ENCODE measurements at places on chromosomes 6 and 20.

DNA sequence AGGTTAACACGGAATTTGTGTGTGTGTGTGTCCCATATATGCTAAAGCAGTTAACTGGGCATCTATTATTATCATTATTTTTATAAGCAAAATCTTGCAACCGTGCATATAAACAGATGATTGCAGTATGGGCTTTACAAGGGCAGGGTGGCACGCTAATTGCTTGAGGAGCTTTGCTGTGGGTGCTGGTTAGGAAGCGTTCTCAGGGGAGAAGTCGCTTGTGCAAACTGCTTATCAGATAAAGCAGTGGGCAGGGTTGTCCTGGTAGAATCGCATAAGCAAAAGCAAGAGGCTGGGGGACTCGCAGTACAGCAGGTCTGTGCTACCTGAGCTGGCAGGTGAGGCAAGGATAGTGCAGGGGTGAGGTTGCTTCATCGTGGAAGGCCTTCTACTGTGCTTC lies 9.7 kb upstream of the CCN6 start:
- no peaks in the 10 kb centered on the region for H3K27me3 ChIP-seq
- no peak for DNase-seq
- H3K27ac ChIP-seq: no peak overlapping the region

DNA sequence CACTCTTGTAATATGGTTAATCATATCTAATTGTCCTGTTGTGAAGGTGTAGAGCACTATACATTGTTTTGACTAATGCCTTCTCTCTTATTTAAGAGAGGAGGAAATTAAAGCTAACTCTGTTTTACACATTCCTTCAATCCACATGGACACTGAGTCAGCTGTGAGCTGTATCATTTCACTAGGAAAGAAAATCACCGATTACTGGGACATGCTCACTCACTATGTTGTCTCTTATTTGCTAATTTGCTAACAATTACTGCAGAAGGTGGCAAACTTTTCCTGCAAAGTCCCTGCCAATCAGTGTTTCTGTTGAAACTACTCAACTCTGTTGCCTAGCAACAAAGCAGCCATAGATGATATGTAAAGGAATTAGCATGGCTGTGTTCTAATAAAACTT lies 98.2 kb downstream of the BCAS1 start:
- no peaks in the 10 kb centered on the region for H3K4me1 ChIP-seq
- no peaks in the 10 kb centered on the region for H3K36me3 ChIP-seq
- no peaks in the 10 kb centered on the region for H3K27me3 ChIP-seq
- no peak overlapping the region for H3K27ac ChIP-seq

DNA sequence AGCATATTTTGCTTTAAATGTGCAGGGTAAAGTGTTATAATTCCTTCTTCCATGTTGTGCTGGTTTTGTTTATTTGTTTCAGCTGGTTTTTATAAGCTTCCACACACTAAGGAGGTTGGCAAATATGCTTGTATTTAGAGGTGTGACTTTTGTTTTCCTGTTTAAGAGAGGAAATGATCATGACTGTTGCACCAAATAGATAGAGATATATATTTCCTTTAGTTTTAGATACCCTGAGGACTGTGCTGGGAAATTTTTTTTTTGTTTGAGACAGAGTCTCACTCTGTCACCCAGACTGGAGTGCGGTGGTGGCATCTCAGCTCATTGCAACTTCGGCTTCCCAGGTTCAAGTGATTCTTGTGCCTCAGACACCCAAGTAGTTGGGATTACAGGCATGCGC lies 5.8 kb downstream of the TBPL1 start:
- peak overlapping the region; percentile 75 for H3K27ac ChIP-seq
- H3K27me3 ChIP-seq: no peaks in the 10 kb centered on the region
- no peak for DNase-seq
- H3K36me3 ChIP-seq: no peaks in the 10 kb centered on the region
- peaks cover 48% of the 10 kb centered on the region for H3K4me1 ChIP-seq

DNA sequence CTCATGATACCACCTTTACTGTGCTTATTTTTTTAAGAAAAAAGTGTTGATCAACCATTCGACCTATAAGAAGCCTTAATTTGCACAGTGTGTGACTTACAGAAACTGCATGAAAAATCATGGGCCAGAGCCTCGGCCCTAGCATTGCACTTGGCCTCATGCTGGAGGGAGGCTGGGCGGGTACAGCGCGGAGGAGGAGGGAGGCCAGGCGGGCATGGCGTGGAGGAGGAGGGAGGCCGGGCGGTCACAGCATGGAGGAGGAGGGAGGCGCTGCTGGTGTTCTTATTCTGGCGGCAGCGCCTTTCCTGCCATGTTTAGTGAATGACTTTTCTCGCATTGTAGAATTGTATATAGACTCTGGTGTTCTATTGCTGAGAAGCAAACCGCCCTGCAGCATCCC lies 15.6 kb upstream of the SLC22A1 start:
- peaks cover 25% of the 10 kb centered on the region for H3K36me3 ChIP-seq
- DNase-seq: no peak
- no peaks in the 10 kb centered on the region for H3K4me1 ChIP-seq
- H3K27me3 ChIP-seq: no peaks in the 10 kb centered on the region
- H3K4me3 ChIP-seq: no peak overlapping the region

GRCh38 chr6:14337152-14337551 lies 219.6 kb downstream of the CD83 start:
- H3K27me3 ChIP-seq: no peaks in the 10 kb centered on the region
- no peaks in the 10 kb centered on the region for H3K4me1 ChIP-seq
- H3K36me3 ChIP-seq: no peaks in the 10 kb centered on the region
- no peak overlapping the region for H3K4me3 ChIP-seq
- DNase-seq: no peak

GRCh38 chr6:83470001-83470400 lies 39.1 kb upstream of the ME1 start:
- H3K4me1 ChIP-seq: no peaks in the 10 kb centered on the region
- H3K27me3 ChIP-seq: no peaks in the 10 kb centered on the region
- H3K27ac ChIP-seq: no peak overlapping the region
- no peaks in the 10 kb centered on the region for H3K36me3 ChIP-seq

DNA sequence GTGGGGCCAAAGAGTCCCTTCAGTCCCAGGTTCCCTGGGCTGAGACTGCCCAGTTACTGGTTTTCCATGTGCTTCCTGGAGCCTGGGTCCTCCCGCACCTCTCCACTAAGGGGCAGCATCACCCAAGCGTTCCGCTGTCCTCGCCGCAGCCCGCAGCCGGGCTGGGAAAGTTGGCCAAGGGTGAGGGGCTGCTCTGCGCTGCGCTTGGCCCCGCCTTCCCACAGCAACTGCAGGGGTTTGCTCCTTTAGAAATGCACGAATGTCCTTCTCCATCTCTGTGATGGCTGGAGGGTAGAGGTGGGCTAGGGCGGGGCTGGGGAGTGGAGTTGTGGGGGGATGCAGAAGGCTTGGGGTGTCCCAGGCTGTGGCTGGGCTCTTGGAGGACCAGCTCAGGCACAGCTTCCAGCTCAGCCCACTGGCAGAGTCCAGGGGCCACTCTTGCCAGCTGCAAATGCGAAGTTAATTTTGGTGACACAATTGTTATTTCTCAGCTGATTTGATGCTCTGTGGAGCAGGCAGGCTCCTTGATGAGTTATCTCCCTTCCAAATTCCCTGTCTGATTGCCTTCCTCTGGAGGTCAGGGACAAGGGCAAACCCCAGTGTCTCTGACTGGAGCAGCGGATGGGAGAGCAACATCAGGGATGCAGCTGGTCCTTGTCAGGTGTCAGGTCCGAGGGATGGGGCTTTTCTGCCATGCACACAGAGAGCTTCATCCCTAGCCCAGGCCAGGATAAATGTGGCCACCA lies 63.2 kb downstream of the NOL4L start:
- H3K27me3 ChIP-seq: no peaks in the 10 kb centered on the region
- H3K27ac ChIP-seq: peak overlapping the region; percentile 28
- no peak overlapping the region for H3K4me3 ChIP-seq
- DNase-seq: peak; percentile 77
